ENCODE measurements at places on chromosomes 7 and 10. TPM values are rescaled to one million over a fixed set of nuclear protein-coding genes. Genes with fewer than 3 reads are reported as not detected.

The HOXA5 gene
- total RNA-seq: not detected

The DRGX gene
- total RNA-seq: not detected

The GRM3 gene
- not detected for total RNA-seq

The CFAP43 gene
- not detected for total RNA-seq

Data from activated CD4-positive, alpha-beta T cell treated with anti-CD3 and anti-CD28 coated beads, Interleukin-2, amount 10 ng/mL, durations not matched to agents 7 days and 5 days (primary cell).